T follicular helper cell (primary cell): ENCODE measurements at places on chromosomes 4 and X.

DNA sequence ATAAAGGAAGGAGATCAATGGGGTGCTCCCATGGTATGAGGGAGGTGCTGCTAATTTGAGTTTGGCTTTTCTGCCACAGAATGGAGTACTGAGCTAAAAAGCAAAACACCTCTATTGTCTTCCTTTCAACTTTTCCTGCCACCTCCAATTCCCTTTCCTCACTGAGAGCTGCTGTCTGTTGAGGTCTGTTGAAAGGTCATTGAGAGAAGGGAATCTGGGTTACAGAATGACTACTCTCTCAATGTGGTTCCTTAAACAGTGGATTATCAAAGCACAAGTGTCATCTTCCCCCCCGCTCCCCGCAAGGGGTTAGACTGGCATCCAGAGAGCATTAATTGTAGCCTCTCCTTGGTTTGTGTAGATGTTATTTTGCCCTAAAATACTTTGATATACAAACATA lies 10.7 kb downstream of the USP9X start:
- DNase-seq = no peak

GRCh38 chr4:77699731-77700210 lies 94.2 kb downstream of the CXCL13 start:
- no peak for DNase-seq

- DNase-seq = no peak
Measured at GRCh38 chr4:8167291-8167690, 8.7 kb upstream of the ABLIM2 start.

GRCh38 chr4:178027796-178028195 lies 585.6 kb upstream of the AGA start:
- DNase-seq = no peak

- no peak for DNase-seq
Measured at GRCh38 chrX:46703980-46704379, 54.9 kb downstream of the SLC9A7 start.

- no peak for DNase-seq
Measured at GRCh38 chr4:3009422-3009821, 46.1 kb downstream of the GRK4 start.

GRCh38 chrX:40107291-40108161 lies 9.8 kb upstream of the BCOR start:
- no peak for DNase-seq

GRCh38 chrX:39749728-39750127 lies 348.0 kb downstream of the BCOR start:
- no peak for DNase-seq

DNA sequence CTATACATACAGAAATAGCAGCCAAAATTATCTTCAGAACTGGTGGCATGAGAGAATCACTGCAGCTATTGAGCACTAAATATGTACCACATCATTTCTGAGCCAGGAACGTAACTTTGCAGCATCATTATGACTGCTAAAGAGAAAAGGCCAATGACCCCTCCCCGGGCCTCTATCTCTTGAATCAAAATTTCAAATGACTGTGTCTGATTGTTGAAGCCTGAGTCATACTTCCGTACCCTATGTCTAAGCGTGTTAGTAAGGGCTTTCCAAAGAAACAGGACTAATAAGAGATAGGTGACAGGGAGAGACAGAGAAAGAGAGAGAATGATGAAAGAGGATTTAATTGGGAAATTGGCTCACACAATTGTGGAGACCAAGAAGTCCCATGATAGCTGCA lies 445.5 kb upstream of the SPANXN1 start:
- DNase-seq = no peak

- DNase-seq = no peak
Measured at GRCh38 chr4:11436084-11436483, 7.4 kb upstream of the HS3ST1 start.

- no peak for DNase-seq
Measured at GRCh38 chrX:129682979-129683378, 28.2 kb upstream of the APLN start.

- no peak for DNase-seq
Measured at GRCh38 chr4:149823769-149824221, 8.2 kb upstream of the IQCM start.

DNA sequence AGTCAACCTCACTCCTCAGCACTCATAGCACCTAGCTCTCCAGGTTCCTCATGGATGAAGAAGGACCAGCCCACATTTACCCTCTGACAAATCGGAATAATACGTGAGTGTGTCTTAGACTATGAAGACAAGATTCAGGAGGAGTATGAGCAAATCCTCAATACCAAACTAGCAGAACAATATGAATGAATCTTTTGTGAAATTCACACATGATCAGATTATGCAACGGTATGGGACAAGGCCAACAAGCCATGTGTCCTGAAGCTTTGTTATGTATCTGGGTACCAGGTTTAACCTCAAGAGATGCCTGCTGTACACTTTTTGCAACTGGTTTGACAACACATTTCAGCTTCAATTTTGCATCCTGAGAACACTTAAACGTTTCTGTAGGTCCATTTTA lies 300.1 kb downstream of the OPHN1 start:
- no peak for DNase-seq

- DNase-seq = no peak
Measured at GRCh38 chr4:569958-570667, 6.0 kb downstream of the TMEM271 start.

- no peak for DNase-seq
Measured at GRCh38 chr4:188707036-188707435, 567.8 kb downstream of the TRIML1 start.

- no peak for DNase-seq
Measured at GRCh38 chr4:150862829-150863228, 152.3 kb downstream of the LRBA start.

GRCh38 chr4:41400296-41400695 lies 137.7 kb upstream of the LIMCH1 start:
- no peak for DNase-seq

GRCh38 chrX:29295987-29296680 lies 708.9 kb downstream of the IL1RAPL1 start:
- DNase-seq = no peak

GRCh38 chrX:42616981-42617380 lies 161.0 kb downstream of the PPP1R2C start:
- no peak for DNase-seq

- DNase-seq = no peak
Measured at GRCh38 chr4:187354740-187355139, 631.1 kb upstream of the FAT1 start.

DNA sequence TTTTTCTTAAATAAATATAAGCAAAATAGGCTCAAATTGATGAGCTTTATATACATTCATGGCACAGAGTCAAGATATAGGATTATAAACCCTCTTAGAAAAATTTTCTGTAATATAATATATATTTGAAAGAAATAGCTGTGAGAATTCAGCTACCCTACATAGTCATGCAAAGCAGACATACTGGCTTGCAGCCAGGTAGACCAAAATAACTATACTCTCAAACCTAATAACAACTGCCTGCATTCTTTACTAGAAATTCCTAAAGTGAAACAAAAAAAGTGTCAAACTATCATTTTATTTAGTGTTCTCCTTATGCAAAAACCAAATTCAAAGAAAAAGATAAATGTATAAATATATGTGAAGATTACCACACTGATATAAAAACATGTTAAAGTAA lies 1390.2 kb downstream of the C4orf33 start:
- DNase-seq = no peak

DNA sequence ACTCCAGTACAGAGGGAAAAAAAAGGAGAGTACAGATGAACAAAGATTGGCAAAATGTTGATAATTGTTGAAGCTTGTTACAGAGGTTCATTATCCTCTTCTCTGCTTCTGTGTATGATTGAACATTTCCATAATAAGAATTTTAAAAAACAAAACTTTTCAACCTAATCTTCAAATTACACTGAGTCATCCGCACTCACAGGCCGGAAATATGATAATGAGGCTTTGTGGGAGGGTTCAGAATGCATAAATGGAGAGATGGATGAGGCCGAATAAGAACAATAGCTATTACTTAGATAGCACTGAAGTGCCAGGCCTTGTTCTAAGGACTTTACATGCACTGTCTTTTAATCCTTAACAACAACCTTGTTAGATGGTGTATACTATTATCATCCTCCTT lies 4.6 kb upstream of the ERCC6L start:
- DNase-seq = no peak

GRCh38 chr4:35556387-35556786 lies 687.9 kb downstream of the ARAP2 start:
- no peak for DNase-seq

DNA sequence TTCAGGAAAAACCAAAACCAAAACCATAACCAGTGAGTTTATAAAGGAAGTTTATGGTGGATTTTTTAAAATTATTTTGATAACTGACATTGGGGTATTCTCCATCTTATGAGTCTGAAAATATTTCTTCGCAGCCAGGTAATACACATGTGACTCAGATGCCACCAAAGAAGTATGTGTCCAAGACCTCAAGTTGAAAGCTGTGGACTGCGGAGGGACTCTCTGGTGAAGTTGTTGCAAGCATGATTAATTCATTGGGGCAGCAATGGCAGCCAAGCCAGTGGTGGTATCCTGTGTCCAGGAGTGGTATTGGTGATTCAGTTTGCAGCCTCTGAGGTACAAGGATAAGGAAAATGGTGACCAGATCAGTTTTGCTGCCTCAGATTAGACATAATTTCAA lies 14.0 kb upstream of the ADH5 start:
- DNase-seq = no peak

- DNase-seq = no peak
Measured at GRCh38 chr4:175705407-175705806, 106.7 kb downstream of the GPM6A start.

DNA sequence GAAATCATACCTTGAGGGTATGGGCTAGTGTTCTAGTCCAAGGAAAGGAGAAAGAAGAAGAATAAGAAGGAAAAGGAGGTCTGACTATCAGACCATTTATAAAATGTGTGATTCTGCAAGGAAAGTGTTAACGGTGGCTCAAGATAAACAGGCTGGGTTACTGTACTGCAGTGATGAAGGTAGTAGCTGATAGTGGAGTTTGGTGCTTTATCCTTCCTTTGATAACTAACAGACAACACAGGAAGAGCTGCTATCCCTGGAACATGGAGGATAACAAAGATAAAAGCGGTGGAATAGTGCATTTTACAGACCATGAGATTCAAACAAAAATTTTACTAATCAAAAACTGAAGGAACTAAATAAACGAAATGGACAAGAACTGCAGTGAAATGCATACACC lies 2.6 kb downstream of the UNC5C start:
- no peak for DNase-seq

- DNase-seq = no peak
Measured at GRCh38 chrX:30851449-30851848, 37.6 kb downstream of the TAB3 start.

- no peak for DNase-seq
Measured at GRCh38 chr4:91085961-91086360, 958.8 kb downstream of the CCSER1 start.

- no peak for DNase-seq
Measured at GRCh38 chr4:122894827-122895226, 27.6 kb downstream of the NUDT6 start.

- no peak for DNase-seq
Measured at GRCh38 chr4:111992351-111993168, 152.7 kb upstream of the FAM241A start.

DNA sequence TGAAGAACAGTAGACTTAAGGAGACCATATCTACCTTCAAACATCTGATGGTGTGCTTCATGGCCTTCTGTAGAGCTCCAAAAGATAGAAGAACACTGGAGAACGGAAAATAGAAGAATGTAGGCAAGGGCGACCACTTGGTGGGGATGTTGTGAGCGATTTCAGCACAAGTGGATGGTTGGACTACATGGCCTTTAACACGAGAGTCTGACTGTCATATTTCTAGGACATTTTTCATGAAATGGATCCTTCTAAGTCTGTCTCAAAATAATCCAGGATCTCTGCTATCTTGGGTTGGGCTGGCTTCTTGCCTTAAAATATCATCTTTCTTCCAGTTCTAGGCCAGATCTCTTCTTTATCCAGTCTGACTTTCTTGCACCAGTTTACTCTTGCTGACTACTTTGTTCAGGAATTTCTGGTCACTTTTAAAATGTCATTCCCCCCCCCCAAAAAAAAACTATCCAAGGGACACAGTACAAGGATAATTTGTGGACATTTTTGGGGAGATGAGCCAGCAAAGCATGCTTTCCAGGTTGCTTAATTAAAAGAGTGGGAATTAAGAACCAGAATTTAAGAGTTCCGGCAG lies 1.2 kb upstream of the MID1IP1 start:
- no peak for DNase-seq

GRCh38 chr4:2296631-2297601 lies 35.0 kb upstream of the MXD4 start:
- no peak for DNase-seq

GRCh38 chr4:93981594-93981993 lies 153.0 kb downstream of the ATOH1 start:
- DNase-seq = no peak

- DNase-seq = no peak
Measured at GRCh38 chr4:185677637-185678314, 134.2 kb downstream of the SORBS2 start.

DNA sequence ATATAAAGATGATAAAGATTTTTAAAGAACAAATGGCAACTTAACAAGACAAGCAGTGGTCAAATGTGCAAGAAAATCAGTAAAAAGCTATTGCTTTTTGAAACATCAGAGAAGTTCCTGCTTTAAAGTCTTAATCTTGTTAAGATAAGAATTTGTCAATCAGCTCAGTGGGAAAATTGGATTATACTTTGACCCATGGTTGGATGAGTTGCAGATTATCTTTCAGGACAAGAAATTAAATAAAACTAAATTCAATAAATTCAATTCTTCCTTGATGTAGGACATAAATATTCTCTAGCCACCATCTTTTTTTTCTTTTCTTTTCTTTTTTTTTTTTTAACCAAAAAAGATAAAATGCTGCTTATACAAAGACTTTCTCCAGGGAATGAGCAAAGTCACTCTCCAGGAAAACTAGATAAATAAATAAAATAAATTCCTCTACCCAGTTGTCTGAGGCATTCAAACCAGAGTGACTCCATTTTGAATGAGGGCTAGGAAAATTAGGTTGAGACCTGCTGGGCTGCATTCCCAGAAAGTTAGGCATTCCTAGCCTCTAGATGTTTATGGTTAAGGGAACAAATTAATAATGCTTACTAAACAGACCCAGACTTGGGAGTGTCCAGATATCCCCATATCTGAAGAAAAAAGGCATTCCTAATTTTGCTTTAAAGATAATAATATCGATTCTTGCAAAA lies 211.2 kb downstream of the SNCA start:
- no peak for DNase-seq

GRCh38 chr4:635851-636627 lies 10.7 kb downstream of the PDE6B start:
- no peak for DNase-seq

- DNase-seq = no peak
Measured at GRCh38 chr4:162931286-162931685, 235.4 kb downstream of the NAF1 start.

DNA sequence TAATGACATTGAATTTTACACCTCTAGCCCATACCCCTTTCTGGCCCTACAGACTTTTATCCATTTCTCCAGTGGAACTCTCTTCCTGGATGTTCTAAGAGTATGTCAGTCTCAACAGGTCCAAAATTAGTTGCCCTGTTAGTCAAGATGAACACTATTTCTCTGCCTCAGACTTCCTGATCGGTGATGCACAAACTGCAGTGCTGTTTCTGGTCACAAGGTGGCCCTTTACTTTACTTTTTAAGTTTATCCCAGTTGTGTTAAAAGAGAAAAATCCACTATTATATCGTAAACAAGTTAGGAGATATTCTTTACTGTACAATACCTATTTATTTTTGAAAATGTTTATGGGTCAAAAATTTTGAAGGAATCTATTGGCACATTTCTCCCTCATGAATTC lies 13.1 kb downstream of the TCEAL7 start:
- peak; percentile 16 for DNase-seq
